ENCODE measurements at places on chromosomes 11 and 22. TPM values are rescaled to one million over a fixed set of nuclear protein-coding genes. Genes with fewer than 3 reads are reported as not detected.

The ATM gene
- total RNA-seq, result 446 TPM

The NFAM1 gene
- total RNA-seq, result 0.27 TPM

The MOB2 gene
- total RNA-seq, result 63.4 TPM

The DLG2 gene
- total RNA-seq, result 5.8 TPM

The ACR gene
- total RNA-seq, result not detected

The DDTL gene
- 4.1 TPM for total RNA-seq

The OR52I2 gene
- not detected for total RNA-seq

DNA sequence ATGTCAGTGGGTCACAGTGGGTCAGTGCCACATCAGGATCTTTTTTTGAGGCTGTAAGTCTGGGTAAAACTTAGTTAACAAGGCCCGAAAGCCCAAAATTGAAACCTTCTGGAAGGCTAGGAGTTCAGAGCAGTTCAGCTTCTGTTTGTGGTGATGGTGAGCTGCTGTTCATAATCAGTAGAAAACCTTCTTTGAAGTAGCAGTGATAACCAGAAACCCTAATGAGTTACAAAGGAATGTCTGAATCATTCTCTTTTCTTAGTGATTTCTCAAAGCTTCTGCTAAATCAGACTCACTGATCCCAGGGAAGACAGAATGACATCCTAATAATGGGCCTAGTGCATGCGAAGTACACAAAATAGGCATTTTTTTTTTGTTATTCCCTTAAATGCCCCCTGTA, 124.7 kb downstream of the PARVA start:
- H3K27me3 ChIP-seq, result no peaks in the 10 kb centered on the region
- no peaks in the 10 kb centered on the region for H3K4me1 ChIP-seq
- H3K36me3 ChIP-seq, result no peaks in the 10 kb centered on the region
- H3K4me3 ChIP-seq, result no peak overlapping the region

GRCh38 chr11:100556781-100557180, 130.3 kb upstream of the ARHGAP42 start:
- H3K36me3 ChIP-seq, result no peaks in the 10 kb centered on the region
- no peak overlapping the region for H3K27ac ChIP-seq
- H3K4me1 ChIP-seq, result no peaks in the 10 kb centered on the region
- DNase-seq, result no peak
- no peaks in the 10 kb centered on the region for H3K27me3 ChIP-seq

DNA sequence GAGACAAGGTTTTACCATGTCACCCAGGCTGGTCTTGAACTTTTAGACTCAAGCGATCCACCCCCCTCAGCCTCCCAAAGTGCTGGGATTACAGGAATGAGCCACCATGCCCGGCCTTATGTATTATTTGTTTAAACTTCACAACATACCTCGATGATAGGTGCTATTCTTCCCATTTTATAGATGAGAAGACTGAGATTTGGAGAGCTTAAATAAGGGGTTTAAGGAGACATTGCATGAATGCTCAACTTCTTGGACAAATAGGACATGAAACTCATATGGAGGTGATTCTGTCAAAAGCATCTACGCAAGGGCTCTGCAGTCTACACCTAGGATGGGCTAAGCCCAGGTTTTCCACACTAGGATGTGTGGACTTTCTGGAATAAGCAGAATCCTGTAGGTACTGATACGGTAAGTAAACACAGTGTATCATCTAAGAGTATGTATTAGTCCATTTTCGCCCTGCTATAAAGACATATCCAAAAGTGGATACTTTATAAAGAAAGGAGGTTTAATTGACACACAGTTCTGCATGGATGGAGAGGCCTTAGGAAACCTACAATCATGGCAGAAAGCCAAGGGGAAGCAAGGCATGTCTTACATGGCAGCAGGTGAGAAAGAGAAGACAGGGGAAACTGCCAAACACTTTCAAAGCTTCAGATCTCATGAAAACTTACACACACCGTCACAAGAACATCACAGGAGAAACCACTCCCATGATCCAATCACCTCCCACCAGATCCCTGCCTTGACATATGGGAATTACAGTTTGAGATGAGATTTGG, 62.8 kb upstream of the CAPRIN1 start:
- no peaks in the 10 kb centered on the region for H3K36me3 ChIP-seq
- H3K4me1 ChIP-seq, result no peaks in the 10 kb centered on the region
- H3K27ac ChIP-seq, result no peak overlapping the region
- no peak overlapping the region for H3K4me3 ChIP-seq

- no peak for DNase-seq
- H3K4me3 ChIP-seq, result no peak overlapping the region
- no peaks in the 10 kb centered on the region for H3K36me3 ChIP-seq
- no peaks in the 10 kb centered on the region for H3K27me3 ChIP-seq
- H3K27ac ChIP-seq, result no peak overlapping the region
- no peaks in the 10 kb centered on the region for H3K4me1 ChIP-seq
Measured at GRCh38 chr11:72271980-72272379, 28.0 kb upstream of the PHOX2A start.

- H3K36me3 ChIP-seq, result no peaks in the 10 kb centered on the region
- DNase-seq, result no peak
- peak overlapping the region; percentile 63 for H3K4me3 ChIP-seq
- H3K27ac ChIP-seq, result peak overlapping the region; percentile 87
Measured at GRCh38 chr11:108853864-108854263, 189.0 kb downstream of the DDX10 start.

DNA sequence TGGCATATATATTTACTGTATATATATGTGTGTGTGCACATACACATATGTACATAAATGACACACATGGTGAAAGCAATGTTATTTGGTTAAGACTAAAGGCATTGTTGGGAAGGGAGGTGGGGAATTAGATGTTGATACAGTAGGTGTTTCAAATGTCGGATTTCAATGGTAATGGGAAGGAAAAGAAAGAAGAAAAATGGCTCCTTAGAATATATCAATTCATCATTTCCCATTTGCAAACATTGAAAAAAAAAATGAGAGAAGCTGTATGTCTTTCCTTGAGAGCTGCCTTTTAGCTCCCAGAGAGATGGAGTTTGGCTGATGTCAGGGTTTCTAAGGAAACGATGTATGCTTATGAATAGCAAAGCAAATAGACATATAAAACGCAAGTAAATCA, 33.4 kb upstream of the ATXN10 start:
- no peak overlapping the region for H3K27ac ChIP-seq
- no peak for DNase-seq
- H3K27me3 ChIP-seq, result no peaks in the 10 kb centered on the region
- H3K36me3 ChIP-seq, result no peaks in the 10 kb centered on the region

GRCh38 chr22:40189997-40190396, 12.3 kb downstream of the TNRC6B start:
- no peaks in the 10 kb centered on the region for H3K4me1 ChIP-seq
- no peak for DNase-seq
- H3K27ac ChIP-seq, result no peak overlapping the region
- H3K4me3 ChIP-seq, result no peak overlapping the region

DNA sequence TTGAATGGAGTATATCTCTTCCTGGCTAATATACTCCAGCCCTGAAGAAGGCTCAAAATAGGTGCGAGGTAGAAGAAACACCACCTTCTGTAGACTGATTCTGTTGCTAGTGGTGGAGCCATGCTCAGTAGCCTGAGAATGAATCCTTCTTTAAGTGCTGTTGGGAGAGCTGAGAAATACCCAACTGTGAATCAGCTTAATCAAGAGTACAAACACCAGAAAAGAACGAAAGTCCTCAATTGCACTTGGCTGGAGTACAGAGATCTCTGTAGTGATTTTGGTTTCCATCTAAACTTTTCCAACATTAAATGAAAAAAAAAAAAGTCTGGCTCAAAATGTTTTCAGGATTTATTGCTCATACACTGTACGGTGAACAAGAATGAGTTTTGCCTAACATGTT, 619.1 kb downstream of the METTL15 start:
- H3K36me3 ChIP-seq, result no peaks in the 10 kb centered on the region
- H3K27ac ChIP-seq, result no peak overlapping the region
- no peak overlapping the region for H3K4me3 ChIP-seq
- no peaks in the 10 kb centered on the region for H3K4me1 ChIP-seq

DNA sequence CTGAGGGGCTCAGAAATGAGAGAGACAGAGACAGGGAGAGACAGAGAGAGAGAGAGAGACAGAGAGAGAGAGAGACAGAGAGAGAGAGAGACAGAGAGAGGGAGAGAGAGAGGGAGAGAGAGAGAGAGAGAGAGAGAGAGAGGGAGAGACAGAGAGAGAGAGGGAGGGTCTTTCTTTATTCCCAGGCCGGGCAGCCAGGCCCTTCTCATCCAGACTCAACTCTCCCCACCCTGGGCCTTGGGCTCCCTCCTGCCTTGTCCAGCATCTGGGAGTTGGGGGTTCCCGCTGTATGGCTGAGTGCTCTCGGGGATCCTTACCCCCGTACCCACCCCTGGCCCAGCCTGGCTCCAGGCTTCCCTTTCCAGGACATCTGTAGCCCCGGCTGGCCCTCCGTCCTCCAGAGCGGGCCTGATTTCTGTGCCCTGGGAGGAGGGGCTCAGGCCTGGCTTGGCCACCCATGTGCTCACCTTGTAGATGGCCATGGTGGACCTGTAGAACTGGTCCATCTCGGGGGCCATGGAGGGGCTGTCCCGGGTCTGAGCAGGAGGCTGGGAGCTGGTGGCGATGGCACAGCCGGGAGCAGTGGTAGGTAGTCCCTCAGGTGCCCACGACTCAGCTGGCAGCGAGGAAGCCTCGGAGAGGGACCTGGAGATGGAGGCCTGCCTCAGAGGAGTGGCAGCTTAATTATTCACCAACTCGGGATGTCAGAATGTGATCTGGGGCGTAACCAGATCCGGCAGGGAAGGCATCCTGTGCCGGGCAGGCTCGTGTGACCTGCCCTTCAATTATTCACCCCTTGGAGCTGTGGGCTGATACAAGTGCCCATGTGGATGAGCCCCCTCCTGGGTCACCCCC, at the start of gene BAIAP2L2:
BAIAP2L2 (minus strand) TSS at position 677 of the 855 bp plus-strand sequence; CDS start at position 518, 159 bp downstream.
- DNase-seq, result no peak
- H3K4me1 ChIP-seq, result peaks cover 3% of the 10 kb centered on the region
- no peak within 1 kb of the TSS for H3K4me3 ChIP-seq

DNA sequence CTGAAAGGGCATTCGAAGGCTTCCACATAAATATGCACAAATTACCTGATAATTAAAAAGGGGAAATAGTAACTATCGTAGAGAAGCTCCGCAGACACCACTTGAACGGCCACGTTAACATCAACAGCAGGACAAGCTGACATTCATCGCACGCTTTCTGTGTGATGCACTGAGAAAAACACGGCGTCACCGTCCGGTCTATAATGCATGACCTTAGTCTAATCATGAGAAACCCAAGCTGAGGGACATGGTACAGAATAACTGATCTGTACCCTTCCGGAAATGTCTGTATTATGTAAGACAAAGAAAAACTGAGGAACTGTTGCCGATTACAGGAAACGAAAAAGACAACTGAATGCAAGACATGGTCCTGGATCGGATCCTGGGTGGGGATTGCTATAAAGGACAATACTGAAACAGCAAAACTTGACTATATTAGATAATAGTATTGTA, 678 bp upstream of the RANGAP1 start:
- peak overlapping the region; percentile 94 for H3K27ac ChIP-seq
- H3K36me3 ChIP-seq, result no peaks in the 10 kb centered on the region
- H3K4me1 ChIP-seq, result peaks cover 16% of the 10 kb centered on the region
- peak overlapping the region; percentile 98 for H3K4me3 ChIP-seq
- H3K27me3 ChIP-seq, result no peaks in the 10 kb centered on the region
- DNase-seq, result no peak

GRCh38 chr11:118789501-118790356, 1.2 kb downstream of the DDX6 start:
- H3K27ac ChIP-seq, result peak overlapping the region; percentile 98
- no peak for DNase-seq
- peak overlapping the region; percentile 94 for H3K4me3 ChIP-seq
- H3K4me1 ChIP-seq, result peaks cover 60% of the 10 kb centered on the region
- H3K36me3 ChIP-seq, result peaks cover 19% of the 10 kb centered on the region
- no peaks in the 10 kb centered on the region for H3K27me3 ChIP-seq

DNA sequence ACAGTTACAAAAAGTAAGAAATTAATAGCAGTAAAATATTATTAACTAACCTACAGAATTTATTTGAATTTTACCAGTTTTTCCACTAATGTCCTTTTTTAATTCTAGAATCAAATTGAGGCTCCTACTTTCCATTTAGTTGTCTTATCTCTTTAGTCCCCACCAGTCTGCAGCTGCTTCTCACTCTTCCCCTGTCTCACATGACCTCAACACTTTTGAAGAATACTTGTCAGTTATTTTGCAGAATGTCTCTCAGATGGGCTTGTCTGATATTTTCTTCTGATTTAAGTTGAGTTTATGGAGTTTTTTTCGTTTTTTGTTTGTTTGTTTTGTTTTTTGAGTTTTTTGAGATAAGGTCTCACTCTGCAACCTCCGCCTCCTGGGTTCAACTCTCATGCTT, 74.3 kb upstream of the ADORA2A start:
- peaks cover 66% of the 10 kb centered on the region for H3K36me3 ChIP-seq
- DNase-seq, result no peak
- H3K27me3 ChIP-seq, result no peaks in the 10 kb centered on the region
- H3K4me3 ChIP-seq, result no peak overlapping the region

DNA sequence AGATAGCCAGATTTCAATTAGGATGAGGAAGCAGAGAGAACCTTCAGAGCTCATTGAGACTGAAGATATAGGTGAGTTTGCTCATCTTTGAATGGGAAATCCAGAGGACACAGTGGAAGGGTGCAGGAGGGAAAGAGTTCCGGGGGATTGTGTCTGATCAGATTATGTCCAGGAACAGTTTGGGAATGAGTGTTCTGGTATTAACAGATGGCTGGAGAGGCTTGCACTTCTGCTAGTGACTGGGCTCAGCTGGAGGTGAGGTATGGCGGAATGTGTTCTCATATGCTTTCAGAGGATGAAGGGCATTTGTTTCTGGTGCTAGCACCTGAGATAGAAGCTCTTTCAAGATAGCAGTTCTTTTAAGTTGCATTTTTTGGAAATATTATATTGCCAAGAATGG, 27.6 kb downstream of the ALKBH3 start:
- H3K36me3 ChIP-seq, result peaks cover 45% of the 10 kb centered on the region
- H3K4me3 ChIP-seq, result no peak overlapping the region
- no peaks in the 10 kb centered on the region for H3K4me1 ChIP-seq
- H3K27me3 ChIP-seq, result no peaks in the 10 kb centered on the region

DNA sequence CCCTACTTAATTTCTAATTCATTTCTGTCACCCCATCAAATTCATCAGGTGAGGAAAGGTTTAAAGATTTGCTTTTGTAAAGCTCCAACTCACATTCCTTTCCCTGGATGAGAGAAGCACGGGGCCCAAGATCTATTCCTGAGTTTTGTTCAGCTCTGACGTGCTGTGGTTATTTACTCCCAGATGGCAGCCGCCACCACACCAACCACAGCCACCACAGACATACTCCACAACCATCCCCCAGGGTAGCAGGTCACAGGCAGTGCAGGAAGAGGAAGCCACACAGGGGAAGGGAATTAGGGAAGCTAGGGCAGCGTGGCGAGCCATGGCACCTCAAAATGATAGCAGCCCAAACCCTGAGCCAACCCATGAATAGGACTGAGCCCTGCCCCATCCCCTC, 63.5 kb upstream of the CSNK2A3 start:
- H3K27me3 ChIP-seq, result peaks cover 3% of the 10 kb centered on the region
- H3K4me1 ChIP-seq, result no peaks in the 10 kb centered on the region
- H3K36me3 ChIP-seq, result no peaks in the 10 kb centered on the region
- no peak overlapping the region for H3K27ac ChIP-seq
- DNase-seq, result no peak
- no peak overlapping the region for H3K4me3 ChIP-seq
